SW480 (cell line): ENCODE measurements at places on chromosomes 7 and 10.

DNA sequence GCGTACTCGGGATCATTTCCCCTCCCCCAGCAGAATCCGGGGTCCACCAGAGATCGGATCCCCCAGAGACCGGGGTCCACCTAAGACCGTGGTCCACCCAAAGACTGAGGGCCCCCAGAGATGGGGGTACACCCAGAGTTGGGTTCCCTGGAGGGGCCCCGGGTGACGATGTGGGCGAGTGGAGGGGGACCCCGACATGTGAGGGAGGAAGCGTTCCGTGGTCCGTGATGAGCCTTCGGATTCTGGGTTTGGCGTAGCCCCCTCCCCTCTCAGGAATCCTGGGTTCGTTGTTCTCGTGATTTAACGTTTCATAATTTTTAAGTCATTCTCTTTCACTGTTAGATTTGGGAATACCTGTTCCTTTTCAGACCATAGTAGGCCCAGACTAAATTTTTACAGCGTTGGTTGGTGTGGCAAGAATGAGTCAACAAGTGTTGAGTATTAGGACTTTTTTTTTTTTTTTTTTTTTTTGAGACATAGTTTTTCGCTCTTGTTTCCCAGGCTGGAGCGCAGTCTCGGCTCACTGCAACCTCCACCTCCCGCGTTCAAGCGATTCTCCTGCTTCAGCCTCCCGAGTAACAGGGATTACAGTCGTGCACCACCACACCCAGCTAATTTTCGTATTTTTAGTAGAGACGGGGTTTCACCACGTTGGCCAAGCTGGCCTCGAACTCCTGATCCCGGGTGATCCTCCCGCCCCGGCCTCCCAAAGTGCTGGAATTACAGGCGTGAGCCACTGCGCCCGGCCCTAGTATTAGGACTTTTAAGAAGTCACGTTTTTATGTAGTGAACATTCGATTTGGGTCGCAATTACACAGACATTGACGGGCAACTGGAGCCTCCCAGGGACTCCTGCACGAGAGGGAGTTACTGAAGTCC lies 672 bp downstream of the GTPBP4 start:
- DNase-seq, result no peak

GRCh38 chr7:41628901-41629300 lies 74.0 kb downstream of the INHBA start:
- no peak for DNase-seq

DNA sequence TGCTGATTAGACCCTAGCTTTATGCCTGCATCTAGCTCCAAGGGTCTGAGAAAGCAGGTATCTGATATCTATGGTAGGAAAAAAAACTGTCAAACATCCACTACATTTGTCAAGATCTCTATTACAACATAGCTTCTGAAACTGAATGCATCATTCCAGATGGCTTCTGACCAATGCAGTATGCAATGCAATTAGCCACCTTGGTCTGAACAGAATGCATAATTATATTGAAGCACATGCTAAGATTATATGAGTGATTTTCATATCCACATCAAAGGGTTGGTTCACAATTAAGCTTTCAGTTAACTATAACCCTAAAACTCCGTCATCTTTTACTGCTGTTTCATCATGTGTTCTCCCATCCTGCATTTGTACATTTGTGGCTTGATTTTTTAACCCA lies 271.4 kb downstream of the POLR1F start:
- peak; percentile 81 for DNase-seq

DNA sequence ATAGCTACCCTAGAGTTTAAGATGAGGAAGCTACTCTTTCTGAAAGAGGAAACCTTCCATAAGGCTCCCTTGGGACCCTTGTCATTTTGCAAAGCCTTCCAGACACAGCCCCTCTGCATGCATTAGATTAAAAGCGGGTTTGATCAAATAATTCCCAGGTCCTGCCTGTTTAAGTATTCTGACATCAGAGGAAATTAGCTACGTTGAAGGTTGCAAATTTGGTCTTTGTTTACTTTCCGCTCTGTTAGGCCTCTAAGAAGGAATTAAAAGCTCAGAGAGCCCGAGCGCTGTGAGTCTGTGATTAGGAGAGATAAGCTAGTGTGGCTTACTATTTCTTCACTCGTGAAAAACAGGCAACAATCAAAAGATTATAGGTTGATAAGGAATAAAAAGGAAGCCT lies 1.4 kb upstream of the THSD7A start:
- no peak for DNase-seq

DNA sequence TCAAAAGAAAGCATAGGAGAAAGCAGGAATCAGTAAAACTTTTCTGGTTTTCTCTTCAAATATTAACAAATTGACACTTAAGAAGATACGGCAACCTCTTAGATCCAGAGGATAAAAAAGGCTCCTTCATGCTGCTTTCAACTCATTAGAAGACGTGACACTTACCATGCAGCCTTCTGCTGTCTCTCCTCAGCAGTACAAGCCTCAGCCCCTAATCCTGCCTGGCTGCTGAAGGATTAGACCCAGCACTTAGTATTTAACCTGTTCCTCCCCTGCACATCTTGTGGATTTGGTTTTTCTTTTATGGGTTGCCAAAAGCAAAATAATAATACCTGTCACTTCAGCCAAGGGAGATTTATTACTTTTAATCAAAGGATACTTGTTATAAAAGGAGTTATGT lies 108.4 kb downstream of the LYZL1 start:
- no peak for DNase-seq
